ENCODE measurements at places on chromosomes 11 and 22. TPM values are rescaled to one million over a fixed set of nuclear protein-coding genes. Genes with fewer than 3 reads are reported as not detected.
A peak's percentile ranks its signal among the peaks of the same experiment; 100 is the strongest.

- no peak for DNase-seq
These were observed 242.6 kb upstream of the FAT3 start for GRCh38 chr11:91981995-91982394.

- no peak for DNase-seq
These were observed 7.0 kb downstream of the PITPNB start for GRCh38 chr22:27912101-27912500.

- peak; percentile 19 for DNase-seq
These were observed 2.0 kb downstream of the GTF2H1 start for GRCh38 chr11:18324381-18324780.

- no peak for DNase-seq
These were observed 13.6 kb downstream of the TP53I11 start for GRCh38 chr11:44936951-44937543.

DNA sequence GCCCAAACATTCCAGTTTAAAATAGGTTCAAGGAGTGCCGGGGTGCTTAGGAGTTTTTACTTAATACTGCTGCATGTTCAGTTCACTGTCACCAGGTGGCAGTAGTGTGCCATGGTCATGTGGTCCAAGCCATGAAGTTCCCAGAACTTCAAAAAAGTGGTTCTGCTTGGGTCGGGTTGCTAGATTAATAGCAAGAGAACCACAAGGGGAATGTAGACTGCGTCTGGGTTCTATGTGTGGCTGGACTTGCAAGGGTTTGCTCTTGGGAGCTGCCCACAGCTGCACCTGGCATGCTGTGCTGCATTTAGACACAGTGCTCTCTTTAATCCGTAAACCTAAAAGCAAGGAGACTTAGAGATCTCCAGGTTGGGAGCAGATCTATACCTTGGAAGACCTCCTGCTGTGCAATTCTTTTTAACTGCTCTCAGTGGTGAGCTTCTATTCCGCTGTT, 6.5 kb upstream of the SPON1 start:
- peak; percentile 80 for DNase-seq

DNA sequence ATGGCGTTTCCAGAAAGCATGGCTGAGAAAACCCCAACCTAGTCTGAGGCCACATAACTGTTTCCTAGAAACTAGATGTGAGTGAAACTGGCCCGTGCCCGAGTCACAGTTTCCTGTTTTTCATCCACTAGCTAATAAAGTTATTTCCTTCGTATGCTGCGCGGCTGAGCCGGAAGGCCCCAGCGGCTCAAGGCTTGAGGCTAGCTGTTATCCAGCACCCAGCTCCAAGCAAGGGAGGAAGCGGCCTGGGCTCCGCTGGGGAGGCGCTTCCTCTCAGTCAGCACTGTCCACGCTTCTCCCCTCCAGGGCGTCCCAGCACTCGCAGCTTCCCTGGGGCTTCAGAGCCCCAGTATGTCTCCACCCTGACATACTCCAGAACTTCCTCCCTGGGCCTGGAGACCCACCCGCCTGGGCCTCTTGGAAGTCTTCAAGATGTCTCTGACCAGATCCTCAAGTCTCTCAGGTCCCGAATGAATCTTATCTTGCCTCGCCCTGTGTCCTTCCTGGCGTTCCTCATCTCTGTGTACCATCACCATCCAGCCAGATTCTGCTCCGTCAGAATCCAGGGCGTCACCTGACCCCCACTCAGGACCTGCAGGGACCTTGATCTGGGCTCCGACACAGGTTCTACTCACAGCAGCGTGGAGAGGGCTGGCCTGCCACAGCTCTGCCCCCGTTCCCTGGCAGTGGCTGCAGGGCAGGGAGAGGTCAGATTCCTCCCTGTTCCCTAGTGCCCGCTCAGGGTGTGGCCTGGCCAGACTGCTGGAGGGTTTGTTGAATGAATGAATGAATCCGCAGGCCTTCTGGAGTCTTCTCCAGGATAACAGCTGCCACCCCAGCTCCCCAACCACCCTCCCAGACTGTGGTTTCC, 81.9 kb downstream of the LRRC32 start:
- DNase-seq: peak; percentile 71

GRCh38 chr11:353179-353873, 16.0 kb upstream of the B4GALNT4 start:
- DNase-seq: no peak

POTEH gene
- total RNA-seq: 1.2 TPM

INSC gene
- total RNA-seq: not detected

RIMBP3B gene
- 1.1 TPM for total RNA-seq

Measured in OCI-LY7 (cell line).